ENCODE measurements at places on chromosomes 1 and 21.
A peak's percentile ranks its signal among the peaks of the same experiment; 100 is the strongest.

GRCh38 chr1:39450956-39451606 is 40.4 kb upstream of the BMP8A start:
- no peak for DNase-seq

GRCh38 chr1:37171691-37172090 is 137.4 kb upstream of the GRIK3 start:
- DNase-seq: no peak

DNA sequence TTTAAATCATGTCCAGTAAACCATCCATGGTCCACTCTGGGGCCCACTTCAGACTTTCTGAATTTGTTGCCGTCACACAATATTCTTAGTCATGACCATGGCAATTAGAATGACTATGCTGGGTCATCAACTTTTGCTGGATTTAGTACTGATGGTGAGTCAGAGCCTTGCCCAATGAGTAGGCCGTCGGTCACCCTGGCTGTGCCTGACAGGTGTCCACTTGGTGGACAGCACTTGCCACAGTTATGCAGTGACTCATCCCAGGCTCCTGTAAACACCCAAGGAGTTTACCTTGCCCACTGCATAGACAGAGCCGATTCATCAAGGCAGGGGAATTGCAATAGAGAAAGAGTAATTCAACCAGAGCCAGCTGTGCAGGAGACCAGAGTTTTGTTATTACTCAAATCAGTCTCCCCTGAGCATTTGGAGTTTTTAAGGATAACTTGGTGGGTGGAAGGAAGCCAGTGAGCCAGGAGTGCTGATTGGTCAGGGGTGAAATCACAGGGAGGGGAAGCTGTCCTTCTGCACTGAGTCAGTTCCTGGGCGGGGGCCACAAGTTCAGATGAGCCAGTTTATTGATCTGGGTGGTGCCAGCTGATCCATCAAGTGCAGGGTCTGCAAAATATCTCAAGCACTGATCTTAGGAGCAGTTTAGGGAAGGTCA is 333.8 kb downstream of the PTPRU start:
- no peak for DNase-seq

GRCh38 chr1:31418626-31419323 is 5.8 kb downstream of the SERINC2 start:
- DNase-seq: no peak

DNA sequence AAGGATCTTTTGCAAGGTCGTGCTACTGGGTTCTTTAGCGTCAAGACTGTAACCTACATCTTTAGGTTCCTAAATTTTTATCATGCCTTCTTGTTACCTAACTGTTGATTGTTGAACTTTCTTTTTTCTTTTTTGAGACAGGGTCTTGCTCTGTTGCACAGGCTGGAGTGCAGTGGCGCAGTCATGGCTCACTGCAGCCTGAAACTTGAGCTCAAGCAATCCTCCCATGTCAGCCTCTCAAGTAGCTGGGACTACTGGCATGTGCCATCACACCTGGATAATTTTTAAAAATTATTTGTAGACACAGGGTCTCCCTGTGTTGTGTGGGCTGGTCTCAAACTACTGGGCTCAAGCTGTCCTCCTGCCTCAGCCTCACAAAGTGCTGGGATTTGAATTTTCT is 52.9 kb downstream of the NFIA start:
- DNase-seq: no peak

DNA sequence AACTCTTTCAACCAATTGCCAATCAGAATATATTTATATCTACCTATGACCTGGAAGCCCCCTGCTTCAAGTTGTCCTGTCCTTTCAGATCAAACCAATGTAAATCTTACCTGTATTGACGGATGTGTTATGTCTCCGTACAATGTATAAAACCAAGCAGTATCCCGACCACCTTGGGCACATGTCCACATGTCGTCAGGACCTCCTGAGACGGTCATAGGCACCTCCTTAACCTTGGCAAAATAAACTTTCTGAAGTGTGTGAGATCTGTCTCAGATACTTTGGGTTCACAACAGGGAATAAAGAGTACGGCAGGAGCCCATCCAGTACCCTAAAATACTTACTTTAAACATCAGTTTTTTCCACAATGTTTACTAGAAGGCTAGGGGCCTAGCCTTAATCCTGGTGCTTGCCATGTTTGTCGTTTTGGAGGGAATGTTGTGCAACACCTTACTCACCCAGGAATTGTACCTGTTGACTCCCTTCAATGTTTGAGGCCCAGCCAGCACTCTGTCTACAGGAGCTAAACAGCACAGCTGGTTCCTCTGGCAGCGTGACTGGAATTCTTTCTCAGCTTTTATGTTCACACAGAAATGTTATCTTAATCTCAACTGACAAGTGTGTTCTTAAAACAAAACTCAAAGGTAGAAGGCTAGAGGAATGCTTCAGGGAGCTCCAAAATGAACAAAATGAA is 90.8 kb upstream of the USP25 start:
- DNase-seq: peak; percentile 23

DNA sequence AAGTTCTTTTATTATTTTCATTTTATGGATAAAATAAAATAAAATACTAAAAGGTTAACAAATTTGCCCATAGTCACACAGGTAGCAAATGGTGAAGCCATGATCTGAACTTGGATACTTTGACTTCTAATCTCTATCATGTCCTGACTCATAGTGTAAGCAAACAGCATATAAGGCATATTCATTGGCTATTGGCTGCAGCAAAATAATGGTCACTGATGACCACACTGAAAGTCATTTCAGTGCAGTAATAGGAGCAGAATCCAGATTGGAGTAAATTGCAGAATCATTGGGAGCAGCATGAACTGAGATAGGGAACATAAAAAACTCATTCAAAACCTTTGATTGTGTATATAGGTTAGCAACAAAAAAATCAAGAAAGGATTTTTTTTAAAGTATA is 262.9 kb downstream of the PLA2G4A start:
- DNase-seq: no peak

- DNase-seq: no peak
These were observed 32.7 kb downstream of the HSD17B7 start for GRCh38 chr1:162823231-162823630.

DNA sequence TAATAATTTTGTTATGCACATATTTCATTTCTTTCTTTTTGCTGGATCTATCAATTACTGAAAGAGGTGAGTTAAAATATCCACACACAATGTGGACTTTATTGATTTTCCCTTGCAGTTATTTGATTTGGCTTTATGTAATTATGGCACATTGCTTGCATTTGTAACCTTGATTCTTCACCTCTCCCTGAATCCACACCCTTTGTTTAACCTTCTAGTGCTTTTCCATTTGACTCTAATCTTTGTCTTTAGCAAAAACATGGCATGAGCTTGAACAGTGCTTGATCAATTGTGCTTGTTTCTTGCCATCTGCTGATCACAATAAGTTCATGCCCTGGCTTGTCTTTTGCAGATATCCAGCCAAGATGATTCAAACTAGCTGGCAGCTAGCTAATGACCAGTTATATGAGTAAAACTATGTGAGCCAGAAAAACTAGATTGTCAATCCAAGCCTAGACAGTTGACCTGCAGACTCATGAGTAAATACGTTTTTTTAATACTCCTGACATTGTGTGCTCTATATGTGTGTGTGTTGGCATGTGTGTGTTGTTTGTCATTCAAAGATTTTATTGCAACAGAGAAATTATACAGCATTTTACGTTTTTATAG is 899.2 kb downstream of the NCAM2 start:
- DNase-seq: no peak

DNA sequence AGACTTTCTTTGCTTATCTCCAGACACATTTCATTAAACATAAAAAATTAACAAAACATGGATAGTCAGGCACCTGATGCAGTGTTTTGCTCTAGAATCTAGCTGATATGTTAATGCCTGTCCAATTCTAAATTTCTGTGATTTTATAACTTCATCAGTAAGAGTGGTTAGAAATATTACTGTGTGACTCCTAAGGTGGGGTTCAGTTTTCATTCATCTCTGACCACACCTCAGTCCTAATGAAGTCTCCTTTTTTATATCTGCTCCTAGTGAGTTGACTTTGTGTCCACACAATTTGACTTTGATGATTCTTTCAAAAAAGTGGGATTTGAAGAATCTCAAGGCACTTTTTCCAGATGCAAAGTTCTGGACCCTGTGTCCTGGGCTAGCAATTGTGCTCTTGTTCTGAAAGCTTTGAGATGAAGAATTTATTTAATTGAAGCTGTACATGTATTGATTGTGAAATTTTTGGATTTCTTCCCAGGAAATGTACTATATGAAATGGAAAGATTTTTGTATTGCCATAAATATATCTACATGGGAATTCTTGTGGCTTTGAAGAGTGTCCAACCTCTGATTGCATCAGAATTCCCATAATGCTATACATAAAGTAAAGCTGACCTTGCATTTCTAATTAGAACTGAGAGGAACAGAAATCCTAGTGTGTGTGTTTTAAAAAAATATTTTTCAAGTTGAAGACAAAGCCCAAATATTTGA is 111.2 kb downstream of the GIPC2 start:
- DNase-seq: no peak

- no peak for DNase-seq
These were observed 14.7 kb downstream of the PDXK start for GRCh38 chr21:43733529-43734071.

GRCh38 chr1:32915766-32916706 is 14.8 kb upstream of the TMEM54 start:
- DNase-seq: no peak

DNA sequence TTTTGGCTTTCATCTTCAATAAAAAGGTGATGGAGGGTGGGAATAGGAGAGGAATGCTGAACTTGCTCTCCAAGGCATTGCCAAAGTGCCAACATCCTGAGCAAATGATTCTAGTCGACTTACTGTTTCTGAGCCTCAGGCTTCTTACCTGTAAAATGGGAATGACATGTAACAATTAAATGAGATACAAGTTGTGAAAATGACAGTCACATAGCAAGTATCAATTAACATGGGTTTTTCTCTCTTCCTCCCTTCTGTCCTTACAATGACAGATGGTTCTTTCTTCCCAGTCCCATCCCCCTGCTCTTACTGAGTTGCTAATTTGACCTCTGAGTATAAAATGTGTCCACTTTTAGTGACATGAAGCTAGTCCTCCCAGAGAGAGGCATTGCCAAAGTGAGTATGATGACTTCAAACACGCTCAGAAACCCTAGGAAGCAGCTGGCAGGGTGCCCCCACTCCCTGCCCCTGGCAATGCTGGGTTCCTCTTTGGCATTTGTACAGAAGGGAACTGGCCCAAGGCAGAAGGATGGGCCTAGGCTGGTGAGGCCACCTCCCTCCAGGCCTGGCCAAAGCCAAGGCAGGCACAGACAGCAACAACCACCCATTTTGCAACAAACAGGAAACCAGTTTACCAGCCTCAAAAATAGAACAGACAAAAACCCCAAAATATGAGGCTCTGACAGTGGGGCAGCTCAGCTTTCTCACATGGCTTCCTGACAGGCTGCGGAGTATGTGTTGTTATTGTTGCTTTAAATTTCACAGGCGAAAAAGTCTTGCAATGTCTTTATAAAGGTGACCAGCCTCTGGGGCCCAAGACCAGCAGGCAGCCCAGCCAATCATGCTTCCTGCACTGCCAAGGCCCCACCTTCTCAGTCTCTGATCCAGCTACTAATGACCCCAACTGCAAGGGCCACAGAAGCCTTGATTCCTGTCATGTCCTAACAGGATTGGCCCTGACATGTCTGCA is 115.9 kb downstream of the HIVEP3 start:
- DNase-seq: no peak

- no peak for DNase-seq
These were observed 567.3 kb upstream of the ADAMTS5 start for GRCh38 chr21:27534206-27534605.

DNA sequence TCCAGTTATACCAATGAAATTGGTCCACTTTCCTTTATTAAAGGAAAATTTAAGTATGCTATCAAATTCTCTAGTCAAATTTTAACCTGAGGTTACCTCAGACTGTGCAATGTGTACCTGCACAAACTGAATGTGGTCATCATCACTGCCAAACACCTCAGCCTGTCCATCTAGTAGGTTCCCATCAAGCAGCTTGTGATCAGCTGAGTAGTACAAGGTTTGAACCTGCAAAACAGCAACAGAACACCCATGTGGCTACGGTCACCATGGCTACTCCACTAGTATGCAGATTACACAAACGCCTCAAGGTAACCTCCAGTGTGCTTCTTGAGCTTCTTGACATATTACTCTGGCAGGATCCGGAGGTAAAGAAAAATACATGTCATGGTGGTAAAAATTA is 11.6 kb downstream of the IVNS1ABP start:
- DNase-seq: no peak

GRCh38 chr1:70382682-70383081 is 28.2 kb upstream of the ANKRD13C start:
- DNase-seq: no peak

GRCh38 chr1:11052839-11053757 is 6.1 kb upstream of the MASP2 start:
- no peak for DNase-seq

DNA sequence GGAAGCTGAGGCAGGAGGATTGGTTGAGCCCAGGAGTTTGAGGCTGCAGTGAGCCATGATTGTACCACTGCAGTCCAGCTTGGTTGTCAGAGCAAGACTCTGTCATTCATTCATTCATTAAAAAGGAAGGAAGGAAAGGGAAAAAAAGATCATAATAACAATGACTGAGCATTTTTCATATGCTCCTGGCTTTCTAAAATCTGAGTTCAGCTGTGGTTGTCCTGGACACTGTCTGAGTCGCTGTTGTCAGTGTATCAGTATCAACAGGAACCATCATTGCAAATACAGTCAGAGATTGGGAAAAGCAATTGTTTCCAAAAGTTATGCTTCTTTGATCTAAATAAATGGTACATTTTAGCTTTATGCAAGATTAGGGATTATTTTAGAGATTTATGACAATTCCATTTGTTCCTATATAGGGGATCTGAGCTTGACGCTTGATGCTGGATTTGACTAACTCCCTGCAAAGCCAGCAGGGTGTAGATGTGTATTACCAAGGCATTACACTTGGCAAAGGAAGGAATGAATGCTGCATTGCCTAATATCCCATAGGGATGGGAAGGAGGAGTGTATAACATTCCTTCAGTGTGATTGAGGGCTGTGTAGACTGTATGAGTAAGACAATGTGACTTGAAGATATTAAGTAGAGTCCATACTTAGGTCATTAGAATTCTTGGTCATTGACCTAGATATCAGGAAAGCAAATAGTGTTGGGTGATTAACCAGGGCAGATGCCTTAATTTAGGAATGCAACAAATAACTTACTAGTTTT is 100.2 kb downstream of the DISP1 start:
- no peak for DNase-seq

GRCh38 chr1:94401206-94401605 is 17.0 kb upstream of the ABCD3 start:
- no peak for DNase-seq

- DNase-seq: no peak
These were observed 68.9 kb downstream of the LRIG2 start for GRCh38 chr1:113141650-113142473.

- no peak for DNase-seq
These were observed 30.6 kb upstream of the TADA1 start for GRCh38 chr1:166906647-166907046.

- no peak for DNase-seq
These were observed 126.4 kb downstream of the NEK7 start for GRCh38 chr1:198283222-198283621.

DNA sequence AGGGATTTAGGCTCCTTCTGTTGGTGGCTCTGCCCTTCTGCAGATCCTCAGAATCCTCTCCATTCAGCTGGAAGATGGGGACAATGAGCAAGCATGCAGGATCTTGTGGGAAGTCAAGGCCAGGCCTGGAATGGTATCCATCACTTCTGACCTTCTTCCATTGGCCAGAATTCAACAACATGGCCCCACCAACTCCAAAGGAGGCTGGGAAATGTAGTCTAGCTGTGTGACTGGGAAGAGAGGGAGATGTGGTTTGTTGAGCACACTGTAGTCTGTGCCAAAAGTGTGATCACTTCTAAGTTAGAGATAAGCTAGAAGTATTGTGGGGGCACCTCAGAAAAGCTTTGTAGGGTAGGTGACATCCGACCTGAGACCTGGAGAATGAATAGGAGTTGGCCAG is 60.4 kb upstream of the WNT4 start:
- DNase-seq: no peak

Data from HuH-7 (cell line).